ENCODE measurements at places on chromosomes 3 and 15.

- DNase-seq: peak; percentile 58
These were observed 46.8 kb downstream of the CYP11A1 start for GRCh38 chr15:74320352-74321247.

DNA sequence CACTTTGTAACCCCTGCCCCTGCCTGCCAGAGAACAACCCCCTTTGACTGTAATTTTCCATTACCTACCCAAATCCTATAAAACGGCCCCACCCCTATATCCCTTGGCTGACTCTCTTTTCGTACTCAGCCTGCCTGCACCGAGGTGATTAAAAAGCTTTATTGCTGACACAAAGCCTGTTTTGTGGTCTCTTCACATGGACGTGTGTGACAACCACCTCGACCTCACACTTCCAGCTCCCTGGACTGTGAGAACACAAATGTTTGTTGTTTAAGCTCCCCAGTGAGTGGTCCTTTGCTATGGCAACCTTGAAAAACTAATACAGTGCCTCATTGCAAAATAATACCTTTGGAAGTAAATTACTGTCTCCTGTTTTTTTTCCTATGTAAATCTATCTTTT is 299.2 kb upstream of the POU1F1 start:
- DNase-seq: no peak

DNA sequence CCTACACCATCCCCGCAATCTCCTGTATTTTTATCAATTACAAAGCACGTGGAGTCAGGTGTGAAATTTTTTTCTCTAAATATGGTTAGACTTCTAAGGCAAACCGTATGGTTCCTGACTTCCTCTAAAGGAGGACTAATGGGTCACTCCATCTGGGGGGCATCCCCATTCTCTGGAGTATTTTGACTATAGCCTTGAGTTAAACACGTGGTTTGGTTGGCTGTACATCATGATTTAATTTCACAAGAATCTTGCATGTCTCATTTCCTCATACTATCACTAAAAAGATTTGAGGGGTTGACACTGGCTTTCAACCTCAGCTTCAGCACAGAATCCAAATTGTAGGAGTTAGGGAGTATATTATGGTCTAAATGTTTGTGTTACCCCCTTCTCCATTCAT is 25.3 kb upstream of the ZNF770 start:
- DNase-seq: no peak

GRCh38 chr3:4591669-4592068 is 98.5 kb downstream of the ITPR1 start:
- DNase-seq: no peak

DNA sequence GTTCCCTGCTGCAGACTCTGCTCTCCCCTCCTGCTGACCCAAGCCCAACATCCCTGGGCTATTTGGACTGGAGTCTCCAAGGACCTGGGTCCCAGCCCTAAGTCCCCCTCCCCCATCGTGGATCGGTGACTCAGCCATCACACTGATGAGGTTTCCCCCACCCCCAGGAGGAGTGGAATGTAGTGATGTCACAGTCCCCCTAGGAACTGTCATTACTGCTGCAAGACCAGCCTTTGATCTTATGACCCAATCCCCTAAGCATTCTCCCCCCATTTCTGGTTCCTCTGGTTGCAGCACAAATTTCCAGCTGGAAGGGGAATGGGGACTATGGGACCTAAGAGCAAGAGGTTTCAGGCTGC is 63.4 kb upstream of the CSPG4 start:
- no peak for DNase-seq

GRCh38 chr3:129892857-129893580 is 492 bp downstream of the TMCC1 start:
- DNase-seq: peak; percentile 80

DNA sequence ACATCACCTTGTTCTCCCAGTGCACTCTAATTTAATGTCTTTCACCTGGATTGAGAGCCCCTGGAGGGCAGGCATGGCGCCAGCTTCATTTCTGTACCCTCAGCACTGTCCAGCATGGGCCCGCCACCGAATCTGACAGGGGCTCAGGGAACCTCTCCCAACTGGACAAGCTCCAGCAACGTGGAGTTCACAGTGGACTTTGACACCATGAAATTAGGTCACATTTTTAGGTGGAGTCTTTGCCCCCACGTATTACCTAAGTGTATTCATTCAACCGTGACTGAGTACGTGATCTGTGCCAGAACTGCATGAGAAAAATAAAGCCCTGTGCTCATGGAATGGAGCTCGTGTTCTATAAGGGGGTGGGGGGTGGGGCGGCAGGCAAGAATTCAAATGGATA is 94.1 kb upstream of the ATP2B2 start:
- DNase-seq: no peak

GRCh38 chr3:101850246-101851051 is 1.1 kb downstream of the NFKBIZ start:
- DNase-seq: peak; percentile 68

Data from activated naive CD4-positive, alpha-beta T cell treated with anti-CD3 and anti-CD28 coated beads, Interleukin-2, amount 10 ng/mL, durations not matched to agents 7 days and 5 days (primary cell).